Progenitor cell of endocrine pancreas (in vitro differentiated cells): ENCODE measurements at places on chromosomes 1 and 21. TPM values are rescaled to one million over a fixed set of nuclear protein-coding genes. Genes with fewer than 3 reads are reported as not detected.

Gene GPR37L1
- total RNA-seq, result 0.04 TPM in 1 of 2 replicates, not detected in the other

Gene EDARADD
- 12.3 and 13.5 TPM in 2 replicates for total RNA-seq

Gene LGR6
- total RNA-seq, result 0.47 and 0.50 TPM in 2 replicates

Gene CCDC17
- 5.8 and 6.1 TPM in 2 replicates for total RNA-seq

Gene F13B
- total RNA-seq, result not detected in 2 replicates

Gene HOOK1
- 51.2 and 56.1 TPM in 2 replicates for total RNA-seq

Gene KCNC4
- total RNA-seq, result 1.1 and 1.5 TPM in 2 replicates

- H3K4me1 ChIP-seq, result peaks cover 18% of the 10 kb centered on the region
- H3K27ac ChIP-seq, result no peak overlapping the region
- no peak for DNase-seq
These were observed 24.0 kb downstream of the EGLN1 start for GRCh38 chr1:231397886-231398671.

GRCh38 chr1:160675641-160676410 is 29.0 kb upstream of the SLAMF1 start:
- no peaks in the 10 kb centered on the region for H3K4me1 ChIP-seq
- peaks cover 3% of the 10 kb centered on the region for H3K27me3 ChIP-seq

- H3K36me3 ChIP-seq, result no peaks in the 10 kb centered on the region
- no peaks in the 10 kb centered on the region for H3K27me3 ChIP-seq
- DNase-seq, result no peak
- H3K4me1 ChIP-seq, result peaks cover 20% of the 10 kb centered on the region
These were observed 5.2 kb upstream of the GPR161 start for GRCh38 chr1:168141871-168142385.

- no peak overlapping the region for H3K4me3 ChIP-seq
- H3K27ac ChIP-seq, result no peak overlapping the region
- H3K36me3 ChIP-seq, result peaks cover 24% of the 10 kb centered on the region
- no peak for DNase-seq
- no peaks in the 10 kb centered on the region for H3K27me3 ChIP-seq
- H3K4me1 ChIP-seq, result no peaks in the 10 kb centered on the region
These were observed 43.1 kb downstream of the PTGFRN start for GRCh38 chr1:116952738-116953275.

- no peak for DNase-seq
- no peak overlapping the region for H3K4me3 ChIP-seq
- peaks cover 24% of the 10 kb centered on the region for H3K27me3 ChIP-seq
- H3K4me1 ChIP-seq, result peaks cover 4% of the 10 kb centered on the region
These were observed 26.2 kb downstream of the HEYL start for GRCh38 chr1:39613250-39613649.

- no peaks in the 10 kb centered on the region for H3K36me3 ChIP-seq
- DNase-seq, result no peak
- no peak overlapping the region for H3K27ac ChIP-seq
- peaks cover 2% of the 10 kb centered on the region for H3K27me3 ChIP-seq
- H3K4me3 ChIP-seq, result no peak overlapping the region
- peaks cover 3% of the 10 kb centered on the region for H3K4me1 ChIP-seq
These were observed 20.9 kb downstream of the S1PR1 start for GRCh38 chr1:101257500-101258325.

- H3K4me1 ChIP-seq, result peaks cover 4% of the 10 kb centered on the region
- no peak overlapping the region for H3K4me3 ChIP-seq
- no peaks in the 10 kb centered on the region for H3K36me3 ChIP-seq
- H3K27ac ChIP-seq, result no peak overlapping the region
- no peaks in the 10 kb centered on the region for H3K27me3 ChIP-seq
- no peak for DNase-seq
These were observed 36.4 kb downstream of the IGFN1 start for GRCh38 chr1:201226859-201227488.

DNA sequence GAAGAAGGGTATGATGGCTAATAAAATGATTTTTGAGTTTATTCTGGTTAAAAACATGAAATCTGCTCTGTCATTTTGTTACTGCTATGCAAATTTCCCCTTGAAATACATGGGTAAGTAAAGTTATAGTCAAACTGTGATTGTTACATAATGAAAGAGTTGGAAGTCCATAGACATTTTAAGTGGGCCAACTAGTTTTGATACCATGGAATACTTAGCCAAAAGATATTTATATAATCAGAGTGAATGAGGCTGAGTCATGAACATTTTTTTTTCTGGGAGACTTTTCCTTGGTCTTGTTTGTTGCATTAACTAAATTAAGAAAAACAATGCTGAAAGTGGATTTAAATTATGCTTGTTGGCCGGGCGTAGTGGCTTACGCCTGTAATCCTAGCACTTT is 58.2 kb upstream of the MPC2 start:
- DNase-seq, result no peak
- peaks cover 22% of the 10 kb centered on the region for H3K36me3 ChIP-seq
- H3K4me3 ChIP-seq, result no peak overlapping the region

DNA sequence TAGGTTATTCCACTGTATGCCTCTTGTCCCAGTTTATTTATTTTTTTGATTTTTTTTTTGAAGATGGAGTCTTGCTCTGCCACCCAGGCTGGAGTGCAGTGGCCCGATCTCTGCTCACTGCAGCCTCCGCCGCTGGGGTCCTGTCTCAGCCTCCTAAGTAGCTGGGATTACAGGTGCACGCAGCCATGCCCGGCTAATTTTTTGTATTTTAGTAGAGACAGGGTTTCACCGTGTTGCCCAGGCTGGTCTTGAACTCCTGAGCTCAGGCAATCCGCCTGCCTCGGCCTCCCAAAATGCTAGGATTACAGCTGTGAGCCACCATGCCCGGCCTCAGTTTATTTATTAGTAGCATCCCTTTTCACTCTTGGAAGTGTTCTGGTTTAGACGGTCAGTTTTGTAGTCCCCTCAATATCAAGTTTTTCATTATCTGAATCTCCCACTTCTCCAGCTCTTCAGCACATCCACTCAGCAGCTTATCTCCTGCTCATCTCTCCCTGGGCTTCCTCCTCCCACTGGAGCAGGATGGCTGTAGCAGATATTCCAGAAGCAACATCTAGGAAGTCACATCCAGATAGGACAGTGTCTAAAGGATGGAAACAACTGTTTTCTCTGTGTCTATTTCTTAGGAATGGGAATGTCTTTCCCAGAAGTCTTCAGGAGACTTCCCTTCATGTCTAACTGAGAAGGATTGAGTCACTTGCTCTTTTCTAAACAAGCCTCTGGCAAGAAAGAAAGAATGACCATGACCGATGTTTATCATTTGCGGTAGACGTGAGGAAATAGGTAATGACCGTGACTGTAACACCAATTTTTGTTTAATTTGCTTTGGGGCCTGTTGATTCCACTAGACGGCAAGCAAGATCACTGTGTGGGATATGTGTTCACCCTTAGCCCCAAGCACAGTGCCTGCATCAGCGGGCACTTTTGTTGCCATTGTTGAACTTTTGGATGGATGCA is 14.4 kb downstream of the CCDC190 start:
- no peaks in the 10 kb centered on the region for H3K27me3 ChIP-seq
- no peaks in the 10 kb centered on the region for H3K36me3 ChIP-seq
- no peak for DNase-seq
- no peak overlapping the region for H3K4me3 ChIP-seq
- H3K4me1 ChIP-seq, result no peaks in the 10 kb centered on the region

DNA sequence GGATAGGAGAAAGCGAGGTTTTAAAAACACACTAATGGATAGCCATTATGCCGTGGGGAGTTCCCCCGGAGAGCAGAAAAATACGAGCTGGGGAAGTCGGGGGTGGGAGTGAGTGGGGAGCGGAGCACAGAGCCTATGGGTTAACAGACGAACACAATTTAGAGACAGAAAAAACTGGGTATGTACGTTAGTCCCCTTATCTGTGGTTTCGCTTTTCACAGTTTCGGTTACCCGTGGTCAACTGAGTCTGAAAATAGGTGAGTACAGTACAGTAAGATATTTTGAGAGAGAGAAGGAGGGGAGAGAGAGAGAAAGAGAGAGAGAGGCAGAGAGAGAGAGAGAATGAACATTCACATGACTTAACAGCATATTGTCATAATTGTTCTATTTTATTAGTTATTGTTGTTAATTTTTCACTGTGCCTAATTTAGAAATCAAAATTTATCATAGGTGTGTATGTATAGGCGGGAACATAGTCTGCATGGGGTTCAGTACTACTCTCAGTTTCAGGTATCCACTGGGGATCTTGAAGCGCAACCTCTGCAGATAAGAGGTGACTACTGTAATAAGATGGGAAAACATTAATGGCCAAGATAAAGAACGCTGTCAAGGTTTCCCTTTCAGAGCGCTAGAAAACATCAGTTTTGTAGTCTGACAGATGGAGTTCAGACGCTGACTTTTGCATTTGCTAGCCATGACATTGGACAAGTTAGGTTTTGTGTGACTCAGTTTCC is 125.6 kb upstream of the LMO4 start:
- H3K4me1 ChIP-seq, result peaks cover 24% of the 10 kb centered on the region
- no peak for DNase-seq
- H3K4me3 ChIP-seq, result no peak overlapping the region
- H3K36me3 ChIP-seq, result no peaks in the 10 kb centered on the region
- no peak overlapping the region for H3K27ac ChIP-seq
- H3K27me3 ChIP-seq, result peaks cover 13% of the 10 kb centered on the region

GRCh38 chr1:114671939-114672275 is 2.1 kb upstream of the DENND2C start:
- H3K27me3 ChIP-seq, result peaks cover 29% of the 10 kb centered on the region
- H3K4me3 ChIP-seq, result no peak overlapping the region
- H3K4me1 ChIP-seq, result peaks cover 21% of the 10 kb centered on the region
- no peak overlapping the region for H3K27ac ChIP-seq
- DNase-seq, result no peak
- no peaks in the 10 kb centered on the region for H3K36me3 ChIP-seq

DNA sequence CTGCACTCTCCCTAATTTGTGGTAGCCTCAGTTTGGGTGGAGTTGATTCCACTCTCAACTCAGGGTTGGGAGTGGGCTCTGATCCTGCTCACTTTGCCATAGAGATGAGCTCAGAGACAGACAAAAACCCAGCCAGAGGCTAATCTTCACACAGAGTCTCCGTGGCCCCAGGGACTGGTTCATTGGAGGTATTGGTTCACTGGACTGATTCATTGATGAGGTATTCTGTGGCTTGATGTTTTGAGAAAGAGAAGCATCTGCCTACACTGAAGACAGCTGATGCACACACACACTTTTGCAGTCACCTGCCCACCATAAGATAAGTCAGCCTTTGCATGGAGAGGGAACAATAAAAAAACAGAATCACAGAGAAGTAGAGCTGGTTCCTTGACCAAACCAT is 183.8 kb downstream of the AJAP1 start:
- H3K4me1 ChIP-seq, result no peaks in the 10 kb centered on the region
- DNase-seq, result no peak
- H3K36me3 ChIP-seq, result no peaks in the 10 kb centered on the region
- H3K27ac ChIP-seq, result no peak overlapping the region

DNA sequence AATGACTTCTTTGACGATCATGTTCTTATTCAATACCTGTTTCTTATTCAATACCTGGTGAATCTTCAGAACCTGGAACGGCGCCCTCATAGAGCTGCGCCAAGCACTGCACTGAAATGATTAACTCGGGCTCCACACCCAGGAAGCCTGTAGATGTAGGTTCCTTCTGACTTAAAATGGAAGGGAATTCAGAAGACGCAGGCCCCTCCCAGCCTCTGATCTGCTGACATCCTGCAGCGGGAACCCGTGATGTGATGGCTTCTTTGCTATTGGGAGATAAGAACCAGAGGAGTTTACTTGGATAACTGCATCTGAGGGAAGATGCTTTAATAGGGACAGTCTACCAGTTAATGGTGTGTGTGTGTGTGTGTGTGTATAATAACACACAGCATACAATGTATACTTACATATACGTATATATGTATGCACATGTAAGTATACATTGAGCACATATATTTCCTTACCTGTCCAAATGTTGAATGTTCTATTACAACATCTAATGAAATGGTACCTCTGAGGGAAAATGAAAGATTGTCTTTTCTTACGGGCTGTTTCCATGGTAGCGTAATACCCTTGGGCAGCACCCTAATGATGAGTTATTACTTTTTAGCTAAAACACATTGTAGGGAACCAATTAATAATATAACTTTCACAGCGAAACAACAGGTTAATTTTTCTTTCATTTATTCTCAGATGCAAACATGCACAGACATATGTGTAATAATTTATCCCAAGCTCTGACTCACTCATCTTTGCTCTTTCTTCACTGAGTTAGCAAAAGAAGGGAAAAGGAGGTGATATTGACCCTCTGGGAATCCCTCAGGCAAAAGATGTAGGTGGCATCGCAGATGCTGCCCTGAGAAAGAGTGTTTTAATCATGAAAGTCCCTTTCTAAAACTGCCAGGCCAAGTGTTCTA is 379.8 kb downstream of the SIPA1L2 start:
- H3K27ac ChIP-seq, result no peak overlapping the region
- H3K27me3 ChIP-seq, result peaks cover 80% of the 10 kb centered on the region
- DNase-seq, result no peak
- peaks cover 2% of the 10 kb centered on the region for H3K4me1 ChIP-seq
- no peaks in the 10 kb centered on the region for H3K36me3 ChIP-seq

GRCh38 chr1:192858456-192858855 is 49.6 kb downstream of the RGS2 start:
- no peak overlapping the region for H3K27ac ChIP-seq
- DNase-seq, result no peak
- H3K27me3 ChIP-seq, result no peaks in the 10 kb centered on the region
- H3K36me3 ChIP-seq, result no peaks in the 10 kb centered on the region
- H3K4me3 ChIP-seq, result no peak overlapping the region
- peaks cover 17% of the 10 kb centered on the region for H3K4me1 ChIP-seq
